SHP77 treated with DMSO at 0.1 percent for 48 hours (cell line): ENCODE measurements at places on chromosomes 1 and 21.

DNA sequence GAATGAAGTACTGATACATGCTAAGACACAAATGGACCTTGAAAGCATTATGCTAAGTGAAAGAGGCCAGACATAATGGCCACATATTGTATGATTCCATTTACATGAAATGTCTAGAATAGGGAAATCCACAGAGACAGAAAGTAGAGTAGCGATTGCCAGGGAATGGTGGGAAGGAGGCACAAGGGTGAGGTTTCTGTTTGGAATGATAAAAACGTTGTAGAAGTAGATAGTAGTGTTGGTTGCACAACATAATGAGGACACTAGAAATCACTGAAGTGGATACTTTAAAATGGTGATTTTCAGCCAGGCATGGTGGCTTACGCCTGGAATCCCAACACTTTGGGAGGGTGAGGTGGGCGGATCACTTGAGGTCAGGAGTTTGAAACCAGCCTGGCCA lies 97.6 kb upstream of the VANGL1 start:
- DNase-seq = no peak

DNA sequence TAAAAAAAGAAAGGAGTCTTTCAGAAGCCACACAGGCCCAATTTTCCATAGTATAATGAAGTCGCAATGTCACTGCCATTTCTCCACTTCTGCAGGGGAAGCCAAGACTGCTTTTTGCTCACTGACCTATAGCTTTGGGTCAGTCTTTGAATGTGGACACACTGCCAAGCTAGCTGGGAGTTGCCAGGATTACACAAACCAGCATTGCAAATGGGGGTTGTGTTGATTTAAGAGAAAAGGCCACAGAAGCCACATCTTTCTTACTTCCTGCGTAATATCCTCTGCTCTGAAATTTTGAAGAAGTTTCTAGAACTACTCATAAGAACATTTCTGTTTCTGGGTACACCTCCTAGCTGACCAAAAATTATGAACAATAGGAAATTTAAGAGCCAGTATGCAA lies 45.8 kb upstream of the SAMSN1 start:
- DNase-seq = no peak

DNA sequence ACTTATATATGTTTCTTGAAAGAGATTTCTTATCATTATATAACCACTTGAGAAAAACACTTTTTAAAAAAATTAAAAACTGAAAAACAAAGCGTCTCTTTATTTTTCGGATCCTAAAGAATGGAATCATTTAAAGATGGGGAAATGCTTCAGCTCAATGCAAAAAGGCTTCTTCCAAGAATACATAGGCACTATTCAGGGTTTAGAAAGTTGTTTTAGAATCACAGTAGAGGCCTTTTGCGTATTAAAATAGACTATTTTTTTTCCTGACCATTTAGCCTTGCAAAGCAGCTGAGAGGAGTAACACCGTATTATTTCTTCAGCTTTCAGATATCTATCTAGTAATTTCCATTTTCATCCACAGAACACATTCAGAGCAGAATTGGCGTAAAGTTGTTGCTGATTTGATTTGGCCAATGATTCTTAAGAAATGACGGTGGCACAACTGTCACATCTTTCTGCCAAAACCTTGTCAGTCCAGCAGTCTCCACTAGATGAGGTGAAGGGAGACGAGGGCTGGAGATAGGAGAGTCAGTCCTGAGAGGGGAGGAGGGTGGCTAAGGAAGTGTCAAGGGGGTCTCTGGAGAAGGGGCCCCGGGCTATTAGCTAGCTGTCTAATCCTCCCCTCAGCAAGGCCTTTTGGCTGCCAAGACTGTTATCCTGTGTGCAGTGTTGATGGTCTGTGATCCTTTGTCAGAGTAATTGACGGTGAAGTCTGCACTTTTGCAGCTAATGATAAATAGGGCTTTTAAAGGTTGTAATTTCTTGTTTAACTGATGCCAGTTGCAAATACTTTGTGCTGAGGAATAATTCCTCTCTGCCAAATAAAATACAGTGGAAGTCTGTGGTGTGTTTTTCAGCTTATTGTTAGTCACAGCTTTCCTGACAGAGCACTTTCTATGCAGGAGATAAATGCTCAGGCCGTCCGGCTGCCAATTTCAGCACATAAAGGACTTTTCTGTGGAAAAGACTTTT lies 34.7 kb downstream of the PRRX1 start:
- no peak for DNase-seq

GRCh38 chr1:179303200-179303785 lies 9.7 kb downstream of the SOAT1 start:
- DNase-seq = peak; percentile 45

DNA sequence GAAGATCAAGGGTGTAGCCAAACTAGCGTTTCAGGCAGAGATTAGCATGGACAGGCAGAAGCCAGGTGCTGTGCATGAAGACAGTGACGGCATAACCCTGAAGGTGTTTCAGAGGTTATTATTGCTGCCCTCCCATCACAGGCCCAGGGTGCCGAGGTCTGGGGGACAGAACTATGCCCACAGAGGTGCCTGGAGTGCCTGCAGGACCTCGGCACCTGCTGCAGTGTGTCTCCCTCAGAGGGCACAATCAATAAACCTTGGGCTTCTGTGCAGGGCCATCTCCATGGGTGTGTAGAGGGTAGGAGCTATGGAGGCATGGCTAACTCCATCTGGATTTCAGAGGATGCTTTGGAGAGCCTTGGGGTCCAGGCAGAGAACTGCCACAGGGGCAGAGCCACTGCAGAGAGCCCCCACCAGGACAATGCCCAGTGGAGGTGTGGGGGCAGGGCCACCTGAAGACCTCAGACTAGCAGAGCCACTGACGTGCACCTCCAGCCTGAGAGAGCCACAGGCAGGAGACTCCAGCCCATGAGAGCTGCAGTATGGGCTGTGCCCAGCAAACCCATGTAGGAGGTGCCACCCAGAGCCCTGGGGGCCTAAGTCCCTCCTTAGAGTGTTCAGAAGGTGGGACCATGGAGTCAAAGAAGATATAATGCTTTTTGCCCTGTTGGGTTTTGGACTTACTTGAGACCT lies 5.7 kb upstream of the ABCG1 start:
- DNase-seq = no peak

- no peak for DNase-seq
Measured at GRCh38 chr21:39313042-39313570, 326 bp downstream of the BRWD1 start.

GRCh38 chr1:21541835-21542234 lies 32.6 kb downstream of the ALPL start:
- DNase-seq = no peak

- DNase-seq = no peak
Measured at GRCh38 chr21:27171707-27172106, 204.8 kb upstream of the ADAMTS5 start.

DNA sequence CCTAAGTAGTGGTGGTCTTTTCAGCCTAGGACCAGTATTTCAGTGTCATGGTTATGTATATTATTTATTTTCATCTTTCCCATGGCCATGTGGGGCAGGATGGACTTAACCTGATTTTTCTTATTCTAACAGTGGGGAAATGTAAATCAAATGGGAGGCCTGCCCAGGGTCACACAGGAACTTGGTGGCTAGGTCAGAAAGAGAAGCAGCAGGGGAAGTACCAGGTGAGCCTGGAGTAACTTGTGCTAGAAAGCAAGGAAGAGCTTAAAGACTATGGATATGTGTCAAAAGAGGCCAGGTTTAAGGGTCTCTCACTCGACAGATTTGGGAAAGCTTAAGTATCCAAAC lies 936 bp downstream of the ZFP69B start:
- no peak for DNase-seq

GRCh38 chr1:100037656-100037926 lies 67.8 kb downstream of the SLC35A3 start:
- DNase-seq = no peak

GRCh38 chr1:85464497-85465098 lies 361 bp downstream of the DDAH1 start:
- DNase-seq = no peak

DNA sequence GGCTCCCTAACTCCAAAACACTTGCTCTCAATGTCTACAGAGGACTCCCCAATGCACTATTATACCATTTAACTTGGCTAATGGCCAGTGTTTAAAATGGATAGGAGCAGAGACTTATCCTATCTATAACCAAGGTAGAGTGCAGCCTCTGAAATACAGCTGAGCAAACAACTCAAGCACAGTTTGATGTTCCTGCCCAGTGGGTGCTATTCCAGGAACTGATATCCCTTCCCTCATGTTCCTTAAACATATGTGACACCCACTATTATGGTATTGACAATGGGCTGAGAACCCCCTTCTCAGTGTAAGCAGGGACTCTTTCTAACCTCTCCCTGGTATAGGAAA lies 51.7 kb downstream of the SH3GLB1 start:
- DNase-seq = peak; percentile 86

GRCh38 chr21:45529785-45530422 lies 12.3 kb downstream of the SLC19A1 start:
- DNase-seq = no peak

DNA sequence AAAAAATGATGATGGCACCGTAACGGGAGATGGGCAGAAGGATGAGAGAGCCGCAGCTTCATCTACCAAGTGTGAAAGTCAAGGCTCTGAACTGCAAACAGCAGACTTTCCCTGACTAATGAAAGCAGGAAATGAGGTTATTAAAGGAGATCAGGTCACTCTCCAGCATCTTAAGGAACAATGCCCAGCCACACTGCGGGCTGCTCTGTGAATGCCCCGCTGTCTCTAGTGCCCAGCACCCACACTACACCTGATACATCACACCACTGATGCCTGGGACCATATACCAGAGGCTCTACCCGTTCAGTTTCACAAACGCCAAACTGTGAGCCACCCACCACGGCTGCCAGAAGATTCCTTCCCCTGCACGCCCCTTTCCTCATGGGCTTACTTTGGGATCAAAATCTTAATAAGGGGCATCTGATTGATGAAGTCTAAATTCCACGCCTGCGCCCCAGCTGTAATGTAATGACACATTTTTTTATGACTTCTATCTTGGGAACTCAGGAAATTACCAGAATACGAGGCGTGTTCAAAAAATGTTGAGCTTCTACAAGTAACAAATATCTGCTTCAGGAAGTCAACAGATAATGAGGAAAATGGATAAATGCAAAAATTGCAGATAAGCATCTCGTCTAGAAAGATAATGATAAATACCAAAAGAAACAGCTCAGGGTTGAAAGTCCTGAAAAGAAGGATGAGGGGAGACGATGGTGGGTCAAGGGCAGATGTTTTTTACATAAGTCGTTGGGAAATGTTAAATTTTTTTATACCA lies 72.0 kb downstream of the MIS18A start:
- DNase-seq = no peak

DNA sequence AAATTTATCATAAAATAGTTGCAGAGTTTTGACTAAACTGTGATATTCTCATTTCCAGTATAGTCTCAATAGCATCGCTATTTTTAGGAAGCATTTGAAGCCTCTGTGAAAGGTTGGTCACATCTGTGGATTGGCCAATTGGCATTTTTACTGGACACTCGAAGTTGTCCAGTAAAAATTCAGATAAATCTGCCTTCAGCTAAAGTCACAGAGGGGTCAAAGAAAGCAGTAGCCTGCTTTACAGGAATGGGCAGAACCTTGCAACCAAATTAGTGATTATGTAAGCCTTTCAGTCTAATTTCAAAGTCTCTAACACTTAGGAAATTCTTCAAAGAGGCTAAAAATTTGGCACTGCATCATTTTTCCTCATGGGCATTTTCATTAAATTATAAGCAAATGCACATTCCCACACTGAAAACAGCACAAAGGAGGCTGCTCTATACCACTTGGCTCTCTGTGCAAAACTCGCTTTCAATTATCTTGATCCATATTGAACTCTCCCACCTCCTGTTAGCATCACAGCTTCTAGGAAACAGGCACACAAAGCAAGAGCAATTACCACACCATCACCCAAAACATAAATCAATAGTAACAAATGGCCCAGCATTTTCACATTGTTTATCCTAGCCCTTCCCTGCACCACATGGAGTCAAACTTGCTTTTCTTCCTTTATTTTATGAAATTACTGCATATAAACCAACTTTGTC lies 318.5 kb upstream of the DUSP10 start:
- no peak for DNase-seq
